Activated T-cell treated with anti-CD3 and anti-CD28 coated beads for 24 hours (primary cell): ENCODE measurements at places on chromosomes 3 and 15.

DNA sequence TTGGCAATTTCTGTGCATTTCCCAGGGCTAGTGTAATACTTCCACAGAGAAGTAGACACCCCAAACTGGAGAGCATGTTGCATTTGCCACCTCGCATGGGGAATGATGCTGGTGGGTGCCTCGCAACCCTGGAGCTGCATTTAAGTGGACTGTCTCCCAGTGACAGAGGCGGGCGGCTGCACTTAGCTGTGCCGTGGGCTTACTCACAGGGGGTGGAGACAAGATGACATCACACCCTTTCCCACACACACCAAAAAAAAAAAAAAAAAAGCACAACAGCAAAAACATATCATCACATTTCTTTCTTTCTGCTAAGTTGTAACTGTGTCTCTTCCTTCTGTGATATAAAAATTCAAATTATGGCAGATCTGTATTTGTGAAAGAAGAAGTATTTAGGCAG lies at the start of gene ABI3BP:
ABI3BP (minus strand) TSS at position 113 of the 400 bp plus-strand sequence; CDS start at position 76, 37 bp downstream.
- DNase-seq, result no peak

GRCh38 chr3:71067977-71068654 lies 515.4 kb downstream of the FOXP1 start:
- DNase-seq, result no peak

DNA sequence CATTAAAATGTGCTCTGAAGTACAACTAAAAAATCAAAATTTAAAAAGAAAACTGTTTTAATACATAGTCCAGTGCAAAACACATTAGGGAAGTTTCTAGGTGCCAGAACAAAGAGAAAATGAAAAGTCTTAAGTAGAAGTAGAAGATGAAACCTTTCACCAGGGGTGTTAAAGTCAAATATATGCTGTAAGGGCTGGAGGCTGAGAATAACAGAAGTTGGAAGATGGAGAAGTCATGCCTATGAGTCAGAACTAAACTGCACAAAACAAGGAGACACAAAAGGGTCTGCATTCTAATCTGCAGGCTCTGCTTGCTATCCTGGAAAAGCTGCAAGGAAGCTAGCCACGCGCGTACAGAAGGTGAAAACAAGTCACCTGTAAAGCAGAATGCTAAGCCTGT lies 48.7 kb upstream of the CPB1 start:
- no peak for DNase-seq

GRCh38 chr3:36827133-36827532 lies 62.8 kb upstream of the DCLK3 start:
- DNase-seq, result no peak

DNA sequence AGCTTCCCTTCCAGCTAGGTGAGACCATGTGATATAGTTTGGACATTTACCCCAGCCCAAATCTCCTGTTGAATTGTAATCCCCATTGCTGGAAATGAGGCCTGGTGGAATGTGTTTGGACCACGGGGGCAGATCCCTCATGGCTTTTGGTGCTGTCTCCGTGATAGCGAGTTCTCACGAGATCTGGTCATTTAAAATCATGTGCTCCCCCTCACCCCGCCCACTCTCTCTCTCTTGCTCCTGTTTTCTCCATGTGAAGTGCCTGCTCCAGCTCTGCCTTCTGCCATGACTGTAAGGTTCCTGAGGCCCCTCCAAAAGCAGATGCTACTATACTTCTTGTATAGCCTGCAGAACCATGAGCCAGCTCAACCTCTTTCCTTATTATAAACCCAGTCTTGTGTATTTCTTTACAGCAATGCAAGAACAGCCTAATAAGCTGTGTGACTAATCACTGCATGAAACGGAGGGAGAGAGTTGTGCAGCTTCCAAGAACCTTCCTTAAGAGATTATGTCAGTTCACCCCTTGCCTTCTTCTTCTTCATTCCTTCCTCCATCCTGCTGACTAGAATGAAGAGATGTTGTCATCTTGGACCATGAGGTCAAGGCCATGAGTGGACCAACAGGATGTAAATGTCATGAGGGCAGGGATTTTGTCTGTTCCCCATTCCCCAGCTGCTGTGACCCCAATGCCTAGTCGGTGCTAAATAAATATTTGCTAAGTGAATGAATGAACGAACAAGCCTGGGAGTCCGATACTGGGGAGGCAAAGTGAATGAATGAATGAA lies 91.0 kb downstream of the CPN2 start:
- DNase-seq, result no peak
